Sigmoid colon (tissue), 7 donors: ENCODE measurements at places on chromosomes 13 and 19. TPM values are rescaled to one million over a fixed set of nuclear protein-coding genes. Genes with fewer than 3 reads are reported as not detected.

DNA sequence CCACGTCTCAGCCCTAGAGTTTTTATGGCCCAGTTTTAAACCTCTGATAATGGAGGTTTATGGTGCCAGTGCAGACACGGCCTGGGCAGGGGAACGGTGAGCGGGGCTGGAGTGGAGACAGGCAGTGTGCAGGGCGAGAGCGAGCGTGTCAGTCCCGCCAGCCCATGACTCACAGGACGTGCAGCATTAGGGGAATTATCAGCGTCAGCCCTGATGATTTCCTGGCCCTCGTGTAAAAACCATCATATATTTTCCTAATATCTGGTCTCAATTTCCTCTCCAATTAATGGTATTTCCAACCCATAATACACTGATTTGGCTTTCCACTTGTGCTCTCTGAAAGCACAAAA is 104.6 kb upstream of the VSTM2B start:
- no peaks in the 10 kb centered on the region for H3K4me1 ChIP-seq
- no peak for DNase-seq
- H3K27me3 ChIP-seq = no peaks in the 10 kb centered on the region
- H3K27ac ChIP-seq = no peak overlapping the region
- H3K4me3 ChIP-seq = no peak overlapping the region

- no peak overlapping the region for H3K27ac ChIP-seq
- H3K36me3 ChIP-seq = no peaks in the 10 kb centered on the region
- H3K4me3 ChIP-seq = no peak overlapping the region
Observed at GRCh38 chr13:73168226-73168952, 109.6 kb downstream of the KLF5 start.

- no peaks in the 10 kb centered on the region for H3K4me1 ChIP-seq
- H3K27me3 ChIP-seq = no peaks in the 10 kb centered on the region
- H3K36me3 ChIP-seq = no peaks in the 10 kb centered on the region
- no peak for DNase-seq
- H3K4me3 ChIP-seq = no peak overlapping the region
Observed at GRCh38 chr13:94217370-94217769, 262.1 kb downstream of the DCT start.

CLDND2 gene
- polyA plus RNA-seq = 3.6 TPM
